Kidney epithelial cell (primary cell): ENCODE measurements at places on chromosomes 16 and 17.

- no peak for DNase-seq
Measured at GRCh38 chr16:53504665-53505064, 1.7 kb upstream of the AKTIP start.

- no peak for DNase-seq
Measured at GRCh38 chr17:21183468-21183867, 30.5 kb downstream of the TMEM11 start.

- no peak for DNase-seq
Measured at GRCh38 chr16:22300427-22301071, 3.3 kb downstream of the POLR3E start.

GRCh38 chr16:79601092-79601930 lies 774 bp upstream of the MAF start:
- no peak for DNase-seq

DNA sequence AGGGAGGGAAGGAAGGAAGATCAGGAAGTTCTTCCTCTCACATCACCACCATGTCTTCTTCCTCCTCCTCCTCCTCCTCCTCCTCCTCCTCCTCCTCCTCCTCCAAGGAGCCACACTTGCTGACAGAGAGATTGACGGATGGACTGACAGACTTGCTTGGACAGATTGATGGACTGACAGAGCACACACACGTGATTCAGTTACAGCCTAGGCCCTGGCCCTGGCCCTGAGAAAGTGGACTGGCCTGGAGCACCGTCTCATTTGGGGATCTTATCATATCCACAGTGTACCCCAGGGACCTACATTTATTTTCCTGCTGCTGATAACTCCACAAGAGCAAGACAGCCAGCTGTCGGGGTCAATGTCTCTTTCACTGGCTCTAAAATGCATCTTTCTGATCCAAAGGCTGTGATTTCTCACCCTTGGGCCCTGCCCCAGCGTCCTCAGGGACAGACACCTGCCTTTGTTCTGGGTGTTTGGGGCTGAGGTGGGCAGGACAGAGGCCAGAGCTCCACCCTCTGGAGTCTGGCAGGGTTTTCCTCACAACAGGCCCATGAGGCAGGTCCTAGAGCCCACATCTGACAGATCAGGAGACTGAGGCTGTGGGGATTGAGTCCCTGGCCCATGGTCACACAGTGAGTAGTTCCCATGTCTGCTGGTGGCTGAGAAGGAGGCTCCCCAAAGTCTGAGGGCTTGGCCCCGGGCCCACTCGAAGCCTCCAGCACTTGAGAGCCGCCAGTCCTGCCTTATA lies 2.3 kb upstream of the P2RX1 start:
- DNase-seq, result no peak

DNA sequence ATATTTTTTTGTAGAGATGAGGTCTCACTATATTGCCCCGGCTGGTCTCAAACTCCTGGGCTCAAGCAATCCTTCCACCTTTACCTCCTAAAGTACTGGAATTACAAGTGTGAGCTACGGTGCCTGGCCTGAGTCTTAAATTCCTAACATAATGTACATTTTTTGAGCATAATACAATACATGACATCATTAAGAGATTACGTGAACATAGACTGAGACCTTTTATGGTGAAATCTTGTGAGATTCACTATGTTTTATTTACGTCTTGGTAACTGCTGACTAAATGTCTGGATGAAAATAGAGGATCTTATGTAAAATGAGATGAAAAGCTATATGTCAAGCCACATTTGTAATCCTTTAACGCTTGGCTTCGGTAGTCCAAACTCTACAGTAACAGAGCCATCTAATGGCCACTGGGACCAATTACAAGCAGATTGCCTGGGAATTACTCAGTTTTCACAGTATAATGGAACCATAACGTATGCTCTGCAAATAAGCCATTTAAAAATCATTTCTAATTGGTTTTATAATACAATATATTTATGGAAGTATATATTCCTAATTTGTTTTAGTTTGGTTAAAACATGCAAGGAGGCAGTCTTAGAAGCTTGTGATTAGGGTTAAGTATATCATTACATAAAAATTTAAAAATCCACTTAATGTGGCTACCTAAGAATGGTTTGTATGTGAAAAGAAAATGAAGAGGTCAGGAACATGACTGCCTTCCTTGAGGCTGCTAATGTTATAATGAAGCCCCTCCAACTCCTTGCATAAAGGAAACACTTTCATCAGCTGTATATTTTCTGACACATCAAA lies 8.1 kb upstream of the EFCAB13 start:
- no peak for DNase-seq

GRCh38 chr16:84406006-84406963 lies 37.9 kb downstream of the ATP2C2 start:
- DNase-seq, result no peak

DNA sequence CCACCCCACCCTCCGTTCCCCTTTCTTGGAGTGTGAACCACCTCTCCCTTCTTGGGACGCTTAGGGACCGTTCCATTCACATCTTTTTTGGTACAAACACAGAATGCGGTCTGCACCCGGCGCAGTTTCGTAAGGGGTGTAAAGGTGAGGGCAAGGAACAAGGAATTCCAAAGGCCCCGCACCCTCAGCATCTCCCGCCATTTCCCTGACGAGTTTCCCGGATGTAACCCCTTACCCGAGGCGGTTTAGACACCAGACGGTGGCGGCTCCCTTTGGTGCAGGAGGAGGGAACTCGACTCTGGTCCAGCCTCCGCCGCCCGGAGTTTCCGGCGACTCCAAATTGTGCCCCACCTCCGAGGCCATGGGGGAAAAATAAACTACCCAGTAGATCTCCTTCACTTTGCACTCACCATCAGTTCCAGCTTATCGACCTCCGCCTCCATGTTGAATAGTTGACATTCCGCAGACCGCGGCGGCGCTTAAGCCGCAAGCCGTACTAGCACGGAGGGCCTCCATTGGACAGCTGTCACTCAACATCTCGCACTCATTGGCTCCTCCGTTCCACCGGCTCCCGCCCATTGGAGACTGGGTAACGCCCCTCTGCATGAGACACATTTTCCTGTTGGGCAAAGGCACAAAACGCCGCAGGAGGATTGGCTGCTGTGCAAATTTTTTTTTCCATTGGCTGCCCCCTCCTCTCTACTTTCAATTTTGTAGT lies at the start of gene SKA2:
TSS of gene SKA2 (minus strand) at position 466 of the 718 bp plus-strand sequence. CDS start at position 443, 23 bp downstream.
- DNase-seq, result no peak

DNA sequence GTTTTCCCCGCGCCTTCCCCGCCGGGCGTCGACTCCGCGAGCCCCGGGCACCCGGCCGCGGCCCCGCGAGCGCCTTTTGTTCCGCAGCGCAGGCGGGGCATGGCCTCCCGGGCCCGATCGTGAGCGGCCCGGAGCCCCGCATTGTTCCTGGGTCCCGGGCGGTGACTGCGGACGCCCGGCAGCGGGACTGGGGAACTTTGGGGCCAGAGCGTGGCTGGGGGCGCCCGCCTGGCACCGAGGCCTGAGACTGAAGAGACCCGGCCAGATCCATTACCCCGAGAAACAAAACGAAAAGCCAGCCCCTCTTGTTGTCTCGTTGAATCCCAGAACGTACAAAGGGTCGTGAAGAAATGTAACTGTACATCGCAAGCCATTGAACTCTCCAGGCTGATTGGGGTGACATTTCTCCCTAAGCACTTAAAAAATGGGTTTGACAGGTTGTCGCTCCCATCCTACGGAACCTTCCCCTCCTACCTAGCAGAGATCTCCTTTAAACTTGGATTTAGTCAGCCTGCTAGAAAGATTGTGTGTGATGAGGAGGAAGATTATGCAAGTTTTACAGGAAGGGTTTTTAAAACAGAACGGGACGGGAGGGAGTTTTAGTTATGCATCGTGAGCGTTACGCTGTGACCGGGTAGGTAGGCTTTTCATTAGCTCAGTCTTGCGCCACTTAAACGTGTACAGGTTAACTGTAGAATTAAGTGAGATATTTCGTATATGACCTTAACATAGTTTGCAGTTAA lies 825 bp downstream of the METTL9 start:
- no peak for DNase-seq

DNA sequence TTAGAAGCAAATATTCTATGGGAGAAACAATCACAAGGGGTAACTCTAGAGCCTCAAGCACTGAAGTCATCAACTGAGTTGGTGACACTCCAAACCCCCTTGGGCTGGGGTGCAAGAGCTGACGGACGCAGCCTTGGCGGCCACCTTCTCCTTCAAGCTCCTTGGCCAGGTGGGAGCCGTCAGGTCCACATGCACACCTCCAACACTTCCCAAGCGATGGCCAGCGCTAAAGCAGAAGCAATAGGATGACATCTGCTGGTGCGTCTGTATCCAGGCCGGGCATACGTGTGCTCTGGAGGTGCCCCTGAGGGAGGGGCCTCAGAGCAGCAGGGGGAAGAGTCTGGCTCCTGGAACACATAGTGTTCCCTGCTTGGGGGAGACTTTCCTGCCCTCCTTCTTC lies 12.2 kb upstream of the FOXJ1 start:
- DNase-seq, result no peak

DNA sequence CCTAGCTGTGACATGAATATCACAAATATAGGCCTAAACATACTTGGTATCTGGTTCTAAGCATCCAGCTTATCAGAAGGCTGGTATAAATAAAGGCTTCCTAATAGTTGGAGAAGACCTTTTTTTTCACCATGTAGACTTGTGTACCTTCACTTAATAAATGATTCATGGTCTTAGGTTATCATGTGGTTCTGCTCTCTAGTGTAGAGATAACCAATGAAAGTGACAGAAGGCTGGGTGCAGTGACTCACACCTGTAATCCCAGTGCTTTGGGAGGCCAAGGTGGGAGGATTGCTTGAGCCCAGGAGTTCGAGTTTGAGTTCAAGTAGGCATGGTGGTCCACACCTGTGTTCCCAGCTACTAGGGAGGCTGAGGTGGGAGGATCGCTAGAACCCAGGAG lies 3.1 kb downstream of the DDX19A start:
- DNase-seq, result no peak

DNA sequence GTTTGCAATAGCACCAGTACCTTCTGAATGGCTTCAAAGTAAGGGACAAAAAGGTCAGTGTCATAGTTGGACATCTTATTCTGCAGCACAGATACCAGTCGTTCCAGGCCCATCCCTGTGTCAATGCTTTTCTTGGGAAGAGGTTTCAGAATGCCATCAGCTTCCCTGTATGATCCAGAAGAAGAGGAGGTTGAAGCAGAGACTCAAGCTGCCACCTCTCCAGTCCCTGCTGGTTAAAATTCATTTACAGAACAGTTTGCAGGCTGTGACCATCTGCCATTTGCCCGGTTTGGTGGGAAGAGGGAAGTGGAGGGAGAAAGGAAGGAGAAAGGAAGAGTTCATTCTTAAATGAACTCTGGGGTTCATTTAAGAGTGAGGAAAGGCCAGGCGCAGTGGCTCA lies 18.4 kb upstream of the EXOSC6 start:
- DNase-seq, result no peak

DNA sequence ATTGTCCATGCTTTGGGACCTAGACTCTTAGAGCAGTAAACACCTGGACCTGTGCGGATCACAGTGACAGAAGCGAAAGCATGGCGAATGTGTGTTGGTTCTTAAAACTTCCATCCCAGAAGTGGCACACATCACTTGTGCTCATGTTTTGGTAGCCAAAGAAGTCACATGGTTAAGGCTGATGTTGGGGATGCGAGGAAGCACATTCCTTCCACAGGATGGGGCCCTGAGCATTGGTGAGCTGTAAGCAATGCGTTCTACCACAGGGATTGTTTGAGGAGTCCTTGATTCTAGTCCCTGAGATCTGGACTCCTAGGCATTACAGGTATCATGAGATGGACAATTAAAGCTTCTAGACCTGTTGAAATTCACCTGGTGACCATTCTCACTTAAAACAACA lies 375.9 kb downstream of the UTP18 start:
- no peak for DNase-seq

GRCh38 chr17:81543339-81543675 lies 8.8 kb downstream of the FAAP100 start:
- no peak for DNase-seq

DNA sequence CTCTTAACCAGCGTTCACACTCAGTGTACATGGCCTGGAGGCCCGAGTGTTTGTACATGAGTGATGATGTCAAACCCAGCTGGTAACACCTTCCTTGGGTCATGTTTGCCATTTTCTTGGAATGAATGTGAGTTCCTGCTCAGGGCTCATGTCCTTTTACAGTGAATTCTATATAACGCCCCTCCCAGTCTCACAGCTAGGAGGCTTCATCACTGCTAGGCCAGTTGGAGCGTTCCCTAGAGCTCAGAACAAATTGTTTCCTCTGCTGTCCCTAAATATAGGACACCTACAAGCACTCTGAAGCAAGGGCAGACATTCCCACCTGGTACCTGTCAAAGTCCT lies 5.5 kb downstream of the TIMM22 start:
- DNase-seq, result no peak
